Stimulated activated CD8-positive, alpha-beta memory T cell treated with anti-CD3 and anti-CD28 coated beads, Interleukin-4, amount 100 ng/mL, for 48 hours (primary cell): ENCODE measurements at places on chromosomes 13 and 19.

- peak; percentile 75 for DNase-seq
Measured at GRCh38 chr19:17775245-17775927, 19.6 kb upstream of the B3GNT3 start.

GRCh38 chr19:1070576-1070930 lies 3.6 kb downstream of the ARHGAP45 start:
- no peak for DNase-seq

- DNase-seq = no peak
Measured at GRCh38 chr13:36369268-36370107, 23.3 kb upstream of the SPART start.

- peak; percentile 38 for DNase-seq
Measured at GRCh38 chr13:111177081-111177711, 62.1 kb downstream of the ARHGEF7 start.

- no peak for DNase-seq
Measured at GRCh38 chr19:31214997-31215396, 134.2 kb downstream of the TSHZ3 start.

GRCh38 chr19:51944798-51945552 lies 17.7 kb downstream of the ZNF613 start:
- no peak for DNase-seq

DNA sequence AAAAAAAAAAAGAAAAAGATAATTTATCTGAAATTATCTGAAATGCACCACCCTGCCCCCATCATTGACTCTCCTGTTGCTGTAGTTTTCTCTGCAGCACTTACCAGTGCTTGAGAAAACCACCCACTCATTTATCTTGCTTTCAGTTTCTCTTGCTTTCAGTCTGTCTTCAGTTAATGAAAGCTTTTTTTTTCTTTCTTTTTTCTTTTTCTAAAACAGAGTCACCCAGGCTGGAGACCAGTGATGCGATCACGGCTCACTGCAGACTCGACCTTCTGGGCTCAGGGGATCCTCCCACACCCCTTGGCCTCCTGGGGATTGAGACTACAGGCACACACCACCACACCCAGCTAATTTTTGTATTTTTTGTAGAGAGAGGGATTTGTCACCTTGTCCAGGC lies 4.3 kb upstream of the ACP5 start:
- DNase-seq = peak; percentile 70

- no peak for DNase-seq
Measured at GRCh38 chr19:57671124-57671895, 2.6 kb downstream of the ZSCAN4 start.

DNA sequence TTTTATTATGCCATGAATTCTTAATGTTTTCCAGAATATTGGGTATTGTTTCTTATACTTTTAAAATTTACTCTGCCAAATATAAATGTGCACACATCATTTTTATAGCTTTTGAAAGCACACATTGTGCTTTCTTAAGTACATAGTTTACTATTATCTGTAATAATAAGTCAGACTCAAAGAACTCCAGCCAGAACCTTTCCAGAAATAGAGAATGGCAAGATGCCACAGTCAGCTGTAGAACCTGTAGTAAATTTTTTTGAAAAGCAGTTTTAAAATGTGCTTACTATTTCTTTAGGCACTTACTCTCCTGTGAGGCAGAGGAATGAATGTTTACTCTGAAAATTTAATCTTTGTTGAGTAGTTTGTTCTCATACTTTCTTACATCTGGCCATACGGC lies 1287.1 kb downstream of the PCDH9 start:
- DNase-seq = no peak

DNA sequence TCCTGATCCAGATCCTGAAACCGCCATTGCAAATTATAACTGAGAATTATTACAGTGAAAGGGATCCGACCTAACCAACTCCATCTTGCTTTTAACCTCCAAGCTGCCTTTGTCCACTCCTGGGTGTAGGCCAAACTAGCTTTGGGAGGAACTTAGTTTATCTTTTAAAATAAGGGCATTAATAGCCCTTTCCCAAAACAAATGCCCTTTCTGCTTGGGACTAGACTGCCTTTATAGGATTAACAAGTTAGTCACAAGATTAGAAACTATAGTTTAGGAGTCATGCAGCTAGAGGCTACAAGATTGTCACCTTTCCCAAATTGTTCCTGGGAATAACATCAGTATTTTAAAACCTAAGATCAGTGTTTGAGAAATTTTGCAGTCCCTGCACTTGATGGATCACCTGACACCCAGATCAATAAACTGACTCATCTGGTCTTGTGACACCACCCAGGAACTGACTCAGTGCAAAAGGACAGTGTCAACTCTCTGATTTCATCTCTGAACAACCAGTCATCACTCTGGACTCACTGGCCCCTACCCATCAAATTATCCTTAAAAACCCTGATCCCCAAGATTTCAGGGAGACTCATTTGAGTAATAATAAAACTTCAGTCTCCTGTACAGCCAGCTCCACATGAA lies 4.1 kb upstream of the ZNF841 start:
- no peak for DNase-seq

GRCh38 chr19:5882421-5882968 lies 12.2 kb upstream of the FUT5 start:
- DNase-seq = no peak

DNA sequence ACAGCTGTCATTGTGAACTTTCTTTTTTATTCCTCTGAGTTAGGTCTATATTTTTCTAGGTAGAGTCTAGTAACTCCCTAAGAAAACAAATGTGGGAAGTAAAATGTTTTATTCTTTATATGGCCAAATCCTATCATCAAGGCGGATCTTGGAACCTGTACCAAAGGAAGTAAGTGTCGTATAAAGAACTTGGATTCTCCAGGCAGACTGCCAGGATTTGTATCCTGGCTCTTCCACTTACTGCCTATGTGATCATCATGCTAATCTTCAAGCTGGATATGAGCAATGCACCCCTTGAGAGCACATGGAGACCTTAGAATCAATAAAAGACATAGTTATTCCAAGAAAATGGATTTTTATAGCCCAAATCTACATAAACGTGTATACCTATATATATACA lies 286.5 kb downstream of the PCDH17 start:
- DNase-seq = no peak

GRCh38 chr13:42745655-42746054 lies 35.7 kb upstream of the FAM216B start:
- DNase-seq = no peak

DNA sequence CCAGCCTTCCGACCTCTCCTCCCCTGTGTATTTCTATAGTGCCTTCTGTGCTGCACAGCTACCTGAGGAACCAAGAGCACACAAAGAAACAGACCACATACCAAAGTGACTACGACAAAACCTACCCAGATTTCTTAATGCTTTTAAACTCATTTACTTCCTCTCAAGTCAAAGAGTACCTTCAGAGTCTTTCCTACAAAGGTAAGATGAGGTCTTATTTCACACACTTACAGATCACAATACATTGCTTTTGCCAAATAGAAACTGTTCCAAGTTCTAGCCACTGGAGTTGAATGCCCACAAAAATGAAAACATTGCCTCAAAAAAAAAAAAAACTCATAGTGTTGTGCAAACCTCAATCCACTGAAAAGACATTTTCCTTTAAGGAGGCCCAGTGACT lies 36.4 kb downstream of the TEX26 start:
- no peak for DNase-seq

DNA sequence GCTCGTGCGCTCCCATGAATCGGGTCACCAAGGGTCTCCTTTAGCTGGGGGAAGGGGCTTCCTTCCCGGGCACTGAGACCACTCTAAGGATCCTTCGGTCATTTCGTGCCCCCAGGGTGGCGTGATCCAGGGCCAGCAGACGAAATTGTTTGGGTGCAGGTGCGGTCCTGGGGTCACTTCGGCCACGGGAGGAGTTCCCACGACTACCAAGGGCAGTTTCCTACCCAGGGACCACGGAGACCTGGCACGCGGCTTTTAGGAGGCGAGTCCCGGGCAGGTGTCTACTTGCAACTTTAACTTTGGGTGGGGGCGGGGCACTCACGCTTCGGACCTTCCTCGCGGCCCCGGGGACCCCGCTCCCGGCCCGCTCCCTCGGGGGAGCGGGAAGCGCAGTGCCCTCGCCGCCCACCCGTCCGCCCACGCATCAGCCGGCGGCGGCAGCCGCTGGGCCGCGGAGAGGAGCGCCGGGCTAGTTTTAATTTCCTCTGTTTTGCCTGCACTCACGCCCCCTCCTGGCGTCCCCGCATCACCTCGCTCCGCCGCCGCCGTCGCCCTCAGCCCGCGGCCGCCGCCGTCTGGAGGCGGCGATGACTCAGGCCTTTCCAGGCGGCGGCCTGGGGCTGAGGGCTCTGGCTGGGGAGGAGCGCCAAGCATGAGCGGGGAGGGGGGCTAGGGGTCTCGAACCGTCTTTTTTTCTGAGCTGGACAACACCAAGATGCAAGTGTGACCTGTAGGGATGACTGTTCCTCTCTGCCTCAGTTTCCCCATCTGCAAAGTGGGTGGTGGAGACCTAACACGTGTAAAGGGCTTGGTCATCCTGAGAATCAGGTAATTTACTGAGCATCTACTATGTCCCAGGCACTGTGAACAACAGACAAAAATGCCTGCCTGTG lies 21.8 kb downstream of the OLFM2 start:
- peak; percentile 84 for DNase-seq

DNA sequence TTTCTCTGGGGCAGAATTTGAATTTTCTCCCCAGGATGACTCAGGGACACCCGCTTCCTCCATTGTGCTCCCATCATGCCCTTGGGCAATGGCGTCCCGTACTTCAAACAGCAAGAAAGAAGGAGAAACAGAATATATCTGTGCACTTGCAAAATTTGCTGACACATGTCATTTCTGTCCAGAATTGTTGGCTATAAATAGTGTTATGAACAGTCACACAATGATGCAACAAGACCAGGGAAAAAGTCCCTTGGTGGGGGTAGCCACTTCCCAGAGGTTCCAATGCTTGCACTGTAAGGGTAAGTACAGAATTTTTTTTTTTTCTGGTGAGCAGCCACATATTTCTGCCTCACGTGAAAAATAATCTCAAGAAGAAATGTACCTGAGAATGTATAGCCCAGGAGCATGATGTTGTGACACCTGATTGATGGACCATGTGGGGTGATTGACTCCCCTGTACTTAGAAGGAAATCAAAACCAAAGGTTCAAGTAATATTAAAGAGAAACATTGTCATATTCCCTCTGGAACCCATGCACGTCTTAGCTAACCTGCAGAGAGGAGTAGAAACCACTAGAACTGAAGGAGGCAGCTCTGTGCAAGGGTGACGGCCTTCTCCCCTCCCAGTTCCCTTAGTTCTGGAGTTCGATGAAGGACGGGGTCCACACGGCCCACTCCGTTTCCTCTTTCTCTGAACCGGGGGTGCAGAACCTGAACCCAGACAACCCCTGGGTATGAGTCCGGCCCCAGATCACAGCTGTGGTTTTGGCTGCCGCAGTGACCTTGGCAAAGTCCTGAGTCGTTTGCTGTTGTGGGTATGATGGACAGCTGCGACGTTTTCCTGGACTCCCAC lies 9.3 kb upstream of the LAIR1 start:
- no peak for DNase-seq

DNA sequence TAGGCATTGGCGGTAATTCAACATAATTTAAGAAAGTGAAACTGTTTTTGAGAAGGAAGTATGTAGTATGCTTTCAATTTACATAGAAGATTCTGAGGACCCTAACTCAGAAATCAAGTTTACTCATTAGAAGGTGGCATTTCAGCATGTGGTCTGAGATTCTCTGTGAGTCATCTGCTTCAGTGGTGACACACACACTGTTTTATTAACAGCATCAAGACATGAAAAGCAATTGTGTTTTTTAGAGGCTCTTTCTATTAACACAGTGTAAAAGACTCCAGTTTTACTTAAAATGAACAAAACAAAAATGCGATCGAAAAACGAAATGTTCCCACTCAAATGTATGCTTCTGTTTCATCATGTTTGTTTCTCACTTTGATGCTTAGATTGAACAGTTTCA lies 802.1 kb upstream of the SLITRK6 start:
- DNase-seq = no peak

- DNase-seq = no peak
Measured at GRCh38 chr13:62320129-62321108, 904.8 kb upstream of the PCDH20 start.

- DNase-seq = no peak
Measured at GRCh38 chr13:99860745-99861144, 110.8 kb downstream of the ZIC5 start.

GRCh38 chr19:30754162-30754561 lies 382.0 kb downstream of the ZNF536 start:
- no peak for DNase-seq

- DNase-seq = no peak
Measured at GRCh38 chr13:46378411-46378810, 8.6 kb downstream of the RUBCNL start.

- DNase-seq = peak; percentile 54
Measured at GRCh38 chr19:43534816-43535761, 2.1 kb downstream of the ZNF575 start.

GRCh38 chr19:47284324-47284899 lies 9.7 kb downstream of the INAFM1 start:
- peak; percentile 47 for DNase-seq

- no peak for DNase-seq
Measured at GRCh38 chr13:33548069-33548468, 262.5 kb upstream of the STARD13 start.
